ENCODE measurements at places on chromosomes 12 and 14.

DNA sequence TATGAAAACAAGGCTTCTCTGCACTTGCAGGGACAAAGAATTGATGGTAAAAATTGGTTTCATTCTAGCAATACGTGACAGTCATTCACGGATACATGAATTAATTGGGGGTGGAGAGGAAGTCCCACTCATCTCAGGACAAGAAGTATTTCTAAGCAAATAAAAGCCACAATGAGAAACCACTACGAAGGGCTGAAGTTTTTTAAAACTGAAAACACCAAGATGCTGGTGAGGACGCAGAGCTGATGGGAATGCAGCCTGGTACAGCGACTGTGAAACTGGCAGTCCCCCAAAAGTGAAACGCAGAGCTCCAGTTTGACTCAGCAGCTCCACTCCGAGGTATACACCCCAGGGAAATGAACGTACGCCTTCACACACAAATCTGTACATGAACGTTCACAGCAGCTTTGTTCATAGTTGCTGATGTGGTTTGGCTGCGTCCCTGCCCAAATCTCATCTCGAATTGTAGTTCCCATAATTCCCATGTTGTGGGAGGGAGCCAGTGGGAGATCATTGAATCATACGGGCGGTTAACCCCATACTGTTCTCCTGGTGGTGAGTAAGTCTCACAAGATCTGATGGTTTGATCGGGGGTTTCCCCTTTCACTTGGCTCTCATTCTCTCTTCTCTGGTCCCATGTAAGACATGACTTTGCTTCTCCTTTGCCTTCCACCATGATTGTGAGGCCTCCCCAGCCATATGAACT is 89.0 kb downstream of the SCARB1 start:
- peak; percentile 6 for DNase-seq

DNA sequence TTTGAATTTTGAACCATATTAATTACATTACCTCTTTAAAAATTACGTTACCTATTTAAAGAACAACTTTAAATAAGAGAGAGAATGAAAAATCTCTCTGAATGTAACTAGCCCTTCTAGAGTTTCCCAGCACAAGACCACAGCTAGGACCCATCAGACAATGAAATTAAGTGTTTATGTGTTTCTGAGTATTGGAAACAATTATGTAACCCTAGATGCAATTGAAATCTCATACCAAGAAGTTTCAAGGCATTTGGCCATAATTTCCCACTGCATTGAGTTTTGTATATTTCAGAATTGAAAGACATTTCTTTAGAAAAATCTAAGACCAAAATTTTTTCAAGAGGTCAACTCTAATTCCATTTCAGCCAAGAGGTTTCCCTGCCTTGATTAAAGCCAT is 47.1 kb downstream of the SERPINA3 start:
- DNase-seq, result no peak

- DNase-seq, result peak; percentile 36
These were observed 1.1 kb downstream of the SYNE2 start for GRCh38 chr14:63853831-63854293.

- no peak for DNase-seq
These were observed 23.9 kb downstream of the NID2 start for GRCh38 chr14:52044791-52045522.

DNA sequence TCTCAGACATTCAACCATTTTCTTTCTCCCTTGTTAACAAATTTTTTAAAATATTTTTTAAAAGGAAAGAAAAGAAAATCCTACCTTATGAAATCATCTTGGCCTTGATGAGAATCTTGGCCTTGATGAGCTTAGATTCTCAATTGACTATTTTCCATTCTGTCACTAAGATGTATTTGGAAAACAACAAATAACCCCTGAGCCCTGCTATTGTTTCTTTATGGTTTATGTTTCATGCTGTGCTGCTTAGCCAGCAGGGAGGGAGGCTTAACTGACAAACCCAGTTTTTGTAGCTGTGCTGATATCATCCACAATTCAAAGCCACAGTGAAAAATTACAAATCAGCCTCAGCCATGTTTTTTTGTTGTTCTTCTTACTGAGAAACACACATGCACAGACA is 404.1 kb downstream of the RAD51B start:
- DNase-seq, result no peak

DNA sequence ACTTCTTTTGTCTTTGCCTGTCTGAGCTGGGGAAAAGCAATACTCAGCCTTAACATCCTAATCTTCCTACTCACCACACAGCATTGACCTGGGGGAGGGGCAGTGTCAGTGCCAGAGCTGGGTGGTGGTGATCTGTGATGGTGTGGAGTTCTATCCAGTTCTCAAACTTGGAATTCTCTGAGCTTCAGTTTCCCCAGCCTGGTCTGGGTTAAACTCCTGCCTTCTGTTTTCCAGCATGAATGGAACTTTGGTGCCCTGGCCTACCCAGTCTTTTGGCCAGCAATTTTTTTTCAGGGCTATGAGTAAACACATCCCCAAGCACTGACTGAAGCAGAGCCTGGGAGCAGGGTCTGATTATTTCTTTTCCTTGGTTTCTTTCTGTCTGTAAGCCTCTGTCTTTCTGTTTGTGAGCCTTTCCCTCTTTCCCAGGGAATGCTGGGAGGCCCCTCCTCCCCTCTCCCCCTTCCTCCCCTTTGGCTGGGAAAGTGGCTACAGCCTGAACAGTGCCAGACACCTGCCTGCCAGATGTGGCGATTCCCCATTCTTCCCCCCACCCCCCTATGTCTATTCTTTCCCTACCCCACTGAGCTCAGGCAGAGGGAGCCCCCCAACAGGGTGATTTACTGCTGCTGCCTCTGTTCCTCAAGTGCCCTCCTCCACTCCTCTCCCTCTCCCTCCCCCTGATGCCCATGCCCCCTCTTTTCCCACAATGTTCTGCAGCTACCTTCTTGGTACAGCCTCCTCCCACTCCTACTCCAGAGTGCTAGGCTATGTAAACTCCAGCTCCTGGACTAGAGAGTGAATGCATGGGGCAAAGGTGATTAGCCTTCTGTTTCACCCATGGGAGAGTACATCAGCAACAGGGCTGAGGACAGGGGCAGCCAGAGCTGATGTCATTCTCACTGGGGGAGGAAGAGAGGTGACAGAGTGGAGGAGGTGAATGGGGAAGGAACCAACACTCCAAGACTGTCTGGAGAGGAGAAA is 11.1 kb downstream of the GPR84 start:
- DNase-seq, result no peak

DNA sequence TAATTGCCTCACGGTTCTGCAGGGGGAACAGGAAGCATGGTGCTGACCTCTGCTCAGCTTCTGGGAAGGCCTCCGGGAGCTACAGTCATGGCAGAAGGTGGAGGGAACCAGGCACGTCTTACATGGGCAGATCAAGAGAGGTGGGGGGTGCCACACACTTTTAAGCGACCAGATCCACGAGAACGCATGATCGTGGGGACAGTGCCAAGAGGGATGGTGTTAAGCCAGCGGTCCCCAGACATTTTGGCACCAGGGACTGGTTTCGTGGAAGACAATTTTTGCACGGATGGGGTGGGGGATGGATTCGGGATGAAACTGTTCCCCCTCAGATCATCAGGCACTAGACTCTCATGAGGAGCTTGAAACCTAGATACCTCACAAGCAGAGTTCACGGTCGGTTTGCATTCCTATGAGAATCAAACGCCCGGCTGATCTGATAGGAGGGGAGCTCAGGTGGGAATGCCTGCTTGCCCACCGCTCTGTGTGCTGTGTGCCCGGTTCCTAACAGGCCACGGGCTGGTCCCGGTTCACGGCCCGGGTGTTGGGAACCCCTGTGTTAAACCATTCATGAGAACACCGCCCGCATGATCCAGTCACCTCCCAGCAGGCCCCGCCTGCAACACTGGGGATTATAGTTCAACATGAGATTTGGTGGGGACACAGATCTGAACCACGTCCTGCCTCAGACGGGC is 96.9 kb downstream of the ADGRD1 start:
- DNase-seq, result no peak

DNA sequence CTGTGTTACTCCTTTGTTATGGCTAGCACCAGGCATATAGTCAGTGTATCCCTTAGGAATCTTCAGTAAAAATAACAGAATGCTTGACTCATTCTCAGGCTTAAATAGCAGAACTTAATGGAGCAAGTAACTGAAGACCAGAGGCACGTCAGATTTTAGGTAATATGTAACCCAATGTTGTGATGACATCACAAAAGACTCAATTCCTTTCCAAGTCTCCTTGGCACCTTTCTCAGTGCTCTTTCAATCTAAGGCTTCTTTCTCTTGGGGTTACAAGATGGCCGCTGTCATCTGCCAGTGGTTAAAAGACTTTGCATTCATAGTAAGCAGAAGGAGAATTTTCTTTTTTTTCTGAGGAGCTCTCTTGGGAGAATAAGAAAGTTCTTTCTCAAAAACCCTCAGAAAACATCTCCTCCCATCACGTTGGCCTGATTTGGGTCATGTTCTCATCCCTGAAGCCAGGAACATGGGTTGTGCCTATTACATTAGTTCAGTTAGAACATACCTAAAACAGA is 33.4 kb upstream of the DCN start:
- no peak for DNase-seq
